Endothelial cell (in vitro differentiated cells): ENCODE measurements at places on chromosomes 3 and 15.
A peak's percentile ranks its signal among the peaks of the same experiment; 100 is the strongest.

DNA sequence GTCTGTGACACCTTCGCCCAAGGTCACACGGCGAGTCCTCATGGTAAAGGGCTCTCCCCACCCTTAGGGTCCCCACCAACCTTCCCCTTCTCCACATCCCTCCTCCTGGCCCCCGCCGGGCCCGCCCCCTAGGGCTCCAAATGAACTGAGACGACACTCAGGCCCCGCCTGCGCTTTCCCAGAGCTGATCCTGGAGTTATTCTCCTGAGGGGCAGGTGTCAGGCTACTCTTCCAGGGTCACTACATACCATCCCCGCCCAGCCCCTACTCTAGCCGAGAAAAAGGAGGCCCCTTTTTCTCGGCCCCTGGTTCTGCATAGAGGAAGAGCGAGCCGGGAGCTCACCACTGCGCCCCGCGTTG, 292 bp downstream of the USP4 start:
- DNase-seq, result peak; percentile 52

- DNase-seq, result peak; percentile 43
These were observed 17.8 kb downstream of the SPATA12 start for GRCh38 chr3:57078344-57078634.

DNA sequence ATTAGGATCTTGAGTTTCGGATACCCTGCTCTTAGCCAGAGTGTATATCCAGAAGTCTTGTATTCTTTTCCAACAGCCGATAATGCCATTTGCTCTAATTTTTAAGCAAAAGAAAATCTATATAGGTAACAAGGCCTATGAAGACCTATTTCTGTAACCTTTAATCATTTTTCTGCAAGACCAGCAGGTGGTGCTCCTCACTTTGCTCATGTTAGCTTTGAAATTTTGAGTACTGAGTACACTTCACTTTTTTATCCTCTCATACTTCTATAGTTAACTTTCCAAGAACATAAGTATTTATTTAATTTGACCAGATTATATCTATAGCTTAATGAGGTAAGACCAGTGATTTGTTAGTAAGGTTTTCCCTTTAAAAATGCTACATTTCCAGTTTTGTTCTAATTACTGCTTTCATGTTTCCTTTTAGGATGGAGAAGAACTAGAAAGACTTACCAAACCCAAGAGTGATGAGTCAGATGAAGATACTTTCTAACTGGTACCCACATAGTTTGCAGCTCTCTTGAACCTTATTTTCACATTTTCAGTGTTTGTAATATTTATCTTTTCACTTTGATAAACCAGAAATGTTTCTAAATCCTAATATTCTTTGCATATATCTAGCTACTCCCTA, 20.5 kb downstream of the SLC35A5 start:
- peak; percentile 44 for DNase-seq

DNA sequence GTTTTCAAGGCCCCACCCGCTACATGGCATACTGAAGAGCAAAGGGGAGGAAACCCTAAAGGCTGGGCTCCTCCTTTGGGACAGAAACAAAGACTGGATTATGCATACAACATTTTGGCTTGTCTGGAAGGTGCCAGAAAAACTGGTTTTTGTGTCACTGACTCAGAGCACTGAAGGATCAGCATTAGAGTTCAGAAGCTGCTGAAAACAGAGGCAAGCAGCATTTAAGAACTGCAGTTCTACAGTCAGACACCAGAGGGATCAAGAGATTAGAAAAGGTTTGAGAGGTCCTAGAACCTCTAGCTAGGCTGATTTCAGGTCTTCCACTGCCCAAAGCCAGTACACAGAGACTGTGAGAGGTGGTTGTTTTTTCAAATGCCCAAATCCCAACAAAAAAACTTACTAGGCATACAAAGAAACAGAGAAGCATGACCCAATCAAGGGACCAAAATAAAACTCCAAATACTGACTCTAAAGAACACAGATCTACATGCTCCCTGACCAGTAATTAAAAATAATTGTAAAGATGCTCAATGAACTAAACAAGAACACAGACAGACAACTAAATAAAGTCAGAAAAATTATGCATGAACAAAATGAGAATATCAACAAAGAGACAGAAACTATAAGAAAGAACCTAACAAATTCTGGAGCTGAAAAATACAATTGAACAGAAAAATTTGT, 91.2 kb downstream of the SENP2 start:
- peak; percentile 56 for DNase-seq
